ENCODE measurements at places on chromosomes 3 and 15. TPM values are rescaled to one million over a fixed set of nuclear protein-coding genes. Genes with fewer than 3 reads are reported as not detected.

Gene SLC51B
- total RNA-seq = not detected

Gene SERINC4
- total RNA-seq = 0.14 TPM

Gene HIGD2B
- total RNA-seq = 0.62 TPM

DNA sequence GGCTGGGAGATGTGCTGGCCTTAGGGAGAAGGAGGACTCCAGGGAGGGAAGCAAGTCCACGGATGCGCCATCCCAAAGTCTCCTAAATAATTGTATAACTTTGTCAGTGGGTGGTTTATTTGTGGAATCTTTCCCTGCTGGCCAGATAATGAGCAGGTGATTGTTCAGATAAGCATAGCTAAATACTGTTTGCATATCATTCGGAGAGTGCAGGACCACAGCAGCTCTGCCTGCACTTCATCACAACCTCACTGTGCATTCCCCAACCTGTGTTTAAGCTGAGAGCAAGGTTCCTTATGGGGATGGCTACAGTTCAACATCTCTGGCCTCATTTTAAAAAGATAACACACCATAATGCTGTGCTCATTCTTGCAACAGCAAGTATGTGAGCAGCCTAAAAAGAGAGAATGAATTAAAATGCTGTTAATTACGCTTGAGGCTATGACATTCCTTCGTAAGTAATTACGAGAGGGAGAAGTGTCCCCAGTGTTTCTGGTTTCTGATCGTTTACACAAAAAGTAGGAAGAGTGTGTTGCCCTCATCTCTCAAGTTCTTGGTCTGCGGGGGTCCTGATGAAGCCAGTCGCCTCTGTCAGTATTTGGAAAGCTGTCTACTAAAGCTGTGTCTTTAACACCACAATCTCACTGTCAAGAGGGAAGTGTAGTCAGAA, 272.0 kb upstream of the RORA start:
- no peaks in the 10 kb centered on the region for H3K4me1 ChIP-seq
- peaks cover 19% of the 10 kb centered on the region for H3K27me3 ChIP-seq
- H3K4me3 ChIP-seq = no peak overlapping the region
- H3K36me3 ChIP-seq = no peaks in the 10 kb centered on the region
- no peak for DNase-seq
- H3K27ac ChIP-seq = no peak overlapping the region

GRCh38 chr15:57961919-57962318, 103.6 kb downstream of the ALDH1A2 start:
- H3K27me3 ChIP-seq = peaks cover 9% of the 10 kb centered on the region
- H3K36me3 ChIP-seq = no peaks in the 10 kb centered on the region
- H3K27ac ChIP-seq = no peak overlapping the region
- no peak overlapping the region for H3K4me3 ChIP-seq

Gene TGM5
- not detected for total RNA-seq

DNA sequence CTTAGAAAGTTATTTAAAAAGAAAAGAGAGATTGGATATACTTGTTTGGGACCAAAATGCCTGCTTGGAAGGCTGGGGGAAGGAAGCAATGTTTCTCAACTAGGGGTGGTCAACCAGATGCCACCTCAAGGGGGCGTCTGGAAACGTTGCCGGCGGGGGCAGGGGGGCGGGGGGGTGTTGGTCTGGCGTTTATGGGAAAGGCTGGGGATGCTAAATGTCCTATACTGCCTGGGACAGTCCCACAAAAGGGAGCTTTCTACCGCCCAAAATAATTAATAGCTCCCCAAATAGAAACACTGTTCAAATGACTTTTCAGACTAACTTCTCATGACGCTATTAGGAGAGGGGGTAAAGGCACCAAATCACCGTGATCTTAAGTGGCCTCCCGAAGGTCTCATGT, 2.2 kb downstream of the POLG start:
- DNase-seq = no peak
- peak overlapping the region; percentile 80 for H3K4me3 ChIP-seq
- peaks cover 55% of the 10 kb centered on the region for H3K4me1 ChIP-seq
- H3K36me3 ChIP-seq = peaks cover 39% of the 10 kb centered on the region

Gene ISLR2
- not detected for total RNA-seq

- peaks cover 10% of the 10 kb centered on the region for H3K4me1 ChIP-seq
- no peak overlapping the region for H3K4me3 ChIP-seq
- peaks cover 48% of the 10 kb centered on the region for H3K36me3 ChIP-seq
- no peaks in the 10 kb centered on the region for H3K27me3 ChIP-seq
Measured at GRCh38 chr15:63146684-63147083, 10.6 kb downstream of the RPS27L start.

- peaks cover 28% of the 10 kb centered on the region for H3K36me3 ChIP-seq
- H3K27ac ChIP-seq = no peak overlapping the region
- H3K4me1 ChIP-seq = peaks cover 20% of the 10 kb centered on the region
- DNase-seq = no peak
Measured at GRCh38 chr15:38481761-38482160, 27.8 kb downstream of the FAM98B start.

- DNase-seq = no peak
- H3K27me3 ChIP-seq = no peaks in the 10 kb centered on the region
- H3K4me1 ChIP-seq = peaks cover 15% of the 10 kb centered on the region
- H3K4me3 ChIP-seq = no peak overlapping the region
- peaks cover 23% of the 10 kb centered on the region for H3K36me3 ChIP-seq
- peak overlapping the region; percentile 44 for H3K27ac ChIP-seq
Measured at GRCh38 chr3:52670621-52671521, 14.8 kb downstream of the PBRM1 start.

Gene SH3GL3
- not detected for total RNA-seq

Gene RTP1
- not detected for total RNA-seq

Gene SATB1
- 281 TPM for total RNA-seq

Gene FBXL22
- 1.2 TPM for total RNA-seq

Gene TBC1D2B
- 123 TPM for total RNA-seq

DNA sequence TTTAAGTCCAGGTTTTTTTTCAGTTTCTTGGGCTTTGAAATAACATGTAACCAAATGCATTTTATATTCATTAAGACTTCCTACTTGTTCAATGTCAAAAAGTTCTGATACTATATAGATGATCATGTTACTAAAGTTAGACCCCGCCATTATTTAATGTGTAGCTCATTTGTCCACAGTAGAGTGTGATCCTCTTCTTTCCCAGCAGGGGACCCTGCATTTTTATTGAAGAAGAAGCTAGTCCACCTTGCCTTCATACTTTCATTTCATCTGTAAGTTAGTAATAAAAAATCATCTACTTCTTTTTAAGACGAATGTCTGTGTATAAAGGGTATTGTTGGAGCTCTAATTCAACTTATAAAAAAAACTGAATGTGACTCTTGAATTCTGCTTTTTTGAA, 404.6 kb downstream of the SI start:
- H3K27ac ChIP-seq = no peak overlapping the region
- no peak for DNase-seq
- no peak overlapping the region for H3K4me3 ChIP-seq
- H3K36me3 ChIP-seq = no peaks in the 10 kb centered on the region
- H3K27me3 ChIP-seq = no peaks in the 10 kb centered on the region
- H3K4me1 ChIP-seq = no peaks in the 10 kb centered on the region

Gene DNAJB8
- not detected for total RNA-seq

DNA sequence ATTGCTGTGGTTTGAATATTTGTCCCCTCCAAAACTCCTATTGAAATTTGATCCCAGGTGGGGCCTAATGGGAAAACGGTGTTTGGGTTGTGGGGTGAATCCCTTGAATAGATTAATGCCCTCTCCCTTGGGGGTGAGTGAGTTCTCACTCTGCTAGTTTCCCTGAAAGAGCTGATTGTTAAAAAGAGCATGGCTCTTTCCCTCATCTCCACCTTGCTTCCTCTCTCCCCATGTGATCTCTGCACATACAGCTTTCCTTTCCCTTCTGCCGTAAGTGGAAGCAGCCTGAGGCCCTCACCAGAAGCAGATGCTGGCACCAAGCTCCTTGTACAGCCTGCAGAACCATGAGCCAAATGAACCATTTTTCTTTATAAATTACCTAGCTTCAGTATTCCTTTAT, 394.9 kb upstream of the WNT5A start:
- H3K4me1 ChIP-seq = no peaks in the 10 kb centered on the region
- no peaks in the 10 kb centered on the region for H3K36me3 ChIP-seq
- H3K27ac ChIP-seq = no peak overlapping the region
- no peaks in the 10 kb centered on the region for H3K27me3 ChIP-seq
- no peak overlapping the region for H3K4me3 ChIP-seq

- H3K27me3 ChIP-seq = peaks cover 56% of the 10 kb centered on the region
- H3K27ac ChIP-seq = no peak overlapping the region
- DNase-seq = no peak
- H3K36me3 ChIP-seq = no peaks in the 10 kb centered on the region
- H3K4me3 ChIP-seq = no peak overlapping the region
Measured at GRCh38 chr3:46466871-46467403, 2.2 kb upstream of the LTF start.

GRCh38 chr3:143081844-143082778, 37.5 kb upstream of the CHST2 start:
- H3K27me3 ChIP-seq = peaks cover 5% of the 10 kb centered on the region
- no peak overlapping the region for H3K27ac ChIP-seq
- no peaks in the 10 kb centered on the region for H3K36me3 ChIP-seq
- no peak for DNase-seq
- no peak overlapping the region for H3K4me3 ChIP-seq

DNA sequence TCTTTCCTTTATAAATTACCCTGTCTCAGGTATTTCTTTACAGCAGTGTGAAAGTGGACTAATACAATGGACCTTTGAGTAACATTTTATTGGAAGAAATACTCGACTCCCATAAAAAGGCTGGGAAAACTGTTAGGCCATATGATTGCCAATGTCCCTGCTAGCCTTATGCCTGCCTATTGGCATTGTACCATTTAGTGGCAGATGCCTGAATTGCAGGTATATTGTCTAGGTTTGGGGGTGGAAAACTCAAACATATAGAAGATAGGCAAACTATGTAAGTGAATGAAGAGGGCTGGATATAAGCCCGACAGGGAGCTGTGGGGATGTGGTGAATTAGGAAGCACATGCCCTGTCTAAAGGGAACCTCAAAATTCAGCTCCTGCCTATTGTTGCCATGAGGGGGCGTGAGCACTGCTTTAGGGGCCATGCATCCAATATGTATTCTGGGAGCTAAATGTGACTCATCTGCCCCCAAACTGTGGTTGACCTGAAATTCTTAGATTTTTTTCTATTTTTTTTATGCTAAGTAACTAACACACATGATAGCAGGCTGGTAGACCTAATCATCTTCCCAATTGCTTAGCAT, 65.2 kb upstream of the TRA2B start:
- H3K36me3 ChIP-seq = no peaks in the 10 kb centered on the region
- H3K4me1 ChIP-seq = no peaks in the 10 kb centered on the region
- peaks cover 28% of the 10 kb centered on the region for H3K27me3 ChIP-seq
- H3K27ac ChIP-seq = no peak overlapping the region

GRCh38 chr3:35665390-35666055, 26.2 kb downstream of the ARPP21 start:
- no peaks in the 10 kb centered on the region for H3K27me3 ChIP-seq
- H3K27ac ChIP-seq = no peak overlapping the region
- no peak for DNase-seq
- H3K4me3 ChIP-seq = no peak overlapping the region
- no peaks in the 10 kb centered on the region for H3K36me3 ChIP-seq

Gene MAP3K13
- 11.4 TPM for total RNA-seq

DNA sequence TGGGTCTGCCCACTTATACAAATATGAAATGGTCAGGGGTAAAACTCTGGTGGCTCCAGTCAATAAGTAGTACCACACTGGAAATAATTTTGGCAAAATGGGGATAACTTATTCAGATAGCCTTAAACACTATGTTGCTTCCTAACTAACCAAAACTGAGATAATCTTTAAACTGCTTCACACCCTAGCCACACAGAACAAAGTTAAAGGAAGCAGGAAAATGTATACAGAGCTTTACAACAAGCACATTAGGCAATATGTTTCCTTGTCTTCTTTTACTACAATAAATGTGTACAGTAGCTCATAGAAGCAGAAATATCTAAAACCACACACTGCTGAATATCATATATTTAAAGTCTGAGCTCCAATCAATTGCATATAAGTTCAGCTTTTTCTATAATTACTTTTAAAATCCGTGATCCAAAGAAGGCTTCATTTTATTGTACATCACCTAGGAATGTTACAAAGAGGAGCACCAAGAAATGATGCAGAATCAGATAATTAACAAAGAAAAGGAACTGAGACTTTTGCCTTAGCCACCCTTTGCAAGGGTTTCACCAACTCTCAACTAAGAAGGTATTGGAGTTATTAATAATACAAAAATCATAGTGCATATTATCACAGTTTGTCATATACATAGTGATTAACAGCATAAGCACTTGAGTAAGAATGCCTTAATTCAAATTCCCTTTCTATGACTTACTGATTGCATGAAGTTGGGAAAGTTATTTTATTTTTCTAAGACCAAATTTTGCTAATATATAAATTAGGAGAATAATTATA, 9.2 kb upstream of the SSR3 start:
- DNase-seq = no peak
- H3K27ac ChIP-seq = no peak overlapping the region
- H3K4me1 ChIP-seq = peaks cover 11% of the 10 kb centered on the region

- no peaks in the 10 kb centered on the region for H3K27me3 ChIP-seq
- H3K4me1 ChIP-seq = no peaks in the 10 kb centered on the region
- H3K36me3 ChIP-seq = peaks cover 2% of the 10 kb centered on the region
- no peak overlapping the region for H3K4me3 ChIP-seq
- DNase-seq = no peak
Measured at GRCh38 chr15:100275641-100276040, 66.1 kb downstream of the ADAMTS17 start.

GRCh38 chr3:107976202-107976800, 114.5 kb downstream of the CD47 start:
- DNase-seq = no peak
- peaks cover 9% of the 10 kb centered on the region for H3K36me3 ChIP-seq
- H3K27me3 ChIP-seq = no peaks in the 10 kb centered on the region
- peak overlapping the region; percentile 73 for H3K27ac ChIP-seq
- H3K4me1 ChIP-seq = peaks cover 41% of the 10 kb centered on the region

- peaks cover 9% of the 10 kb centered on the region for H3K27me3 ChIP-seq
- H3K36me3 ChIP-seq = peaks cover 7% of the 10 kb centered on the region
- H3K4me3 ChIP-seq = peak overlapping the region; percentile 53
- H3K27ac ChIP-seq = peak overlapping the region; percentile 72
Measured at GRCh38 chr15:95929232-95929846, 401.2 kb upstream of the NR2F2 start.

DNA sequence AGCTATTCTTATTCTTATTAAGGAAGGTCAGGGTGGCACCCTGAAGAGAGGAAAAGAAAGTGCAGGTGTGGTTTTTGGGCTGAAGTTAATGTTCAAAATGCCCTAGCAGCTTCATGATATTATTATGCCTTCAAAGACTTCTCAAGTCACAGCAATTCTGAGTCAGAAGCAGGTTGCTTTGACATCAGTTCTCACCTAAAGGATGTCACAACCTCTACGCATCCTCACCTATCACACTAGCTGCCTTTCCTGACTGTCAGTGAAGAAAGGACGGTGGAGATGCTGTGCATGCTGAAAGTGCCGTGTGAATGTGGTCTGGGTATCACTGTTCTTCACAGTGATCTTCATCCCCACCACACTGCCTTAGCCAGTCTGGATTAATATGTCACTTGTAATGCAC, 49.6 kb downstream of the NPTN start:
- no peak overlapping the region for H3K4me3 ChIP-seq
- H3K36me3 ChIP-seq = peaks cover 12% of the 10 kb centered on the region
- H3K27ac ChIP-seq = no peak overlapping the region
- peaks cover 38% of the 10 kb centered on the region for H3K4me1 ChIP-seq
- no peaks in the 10 kb centered on the region for H3K27me3 ChIP-seq
- no peak for DNase-seq

- H3K27me3 ChIP-seq = peaks cover 92% of the 10 kb centered on the region
- H3K36me3 ChIP-seq = peaks cover 1% of the 10 kb centered on the region
- H3K27ac ChIP-seq = no peak overlapping the region
- H3K4me3 ChIP-seq = peak overlapping the region; percentile 67
- no peak for DNase-seq
Measured at GRCh38 chr15:52804526-52805081, 14.5 kb upstream of the ONECUT1 start.
